ENCODE measurements at places on chromosomes 7 and 10.
A peak's percentile ranks its signal among the peaks of the same experiment; 100 is the strongest.

GRCh38 chr7:20329389-20330238 lies 1.1 kb upstream of the ITGB8 start:
- peak; percentile 83 for DNase-seq

DNA sequence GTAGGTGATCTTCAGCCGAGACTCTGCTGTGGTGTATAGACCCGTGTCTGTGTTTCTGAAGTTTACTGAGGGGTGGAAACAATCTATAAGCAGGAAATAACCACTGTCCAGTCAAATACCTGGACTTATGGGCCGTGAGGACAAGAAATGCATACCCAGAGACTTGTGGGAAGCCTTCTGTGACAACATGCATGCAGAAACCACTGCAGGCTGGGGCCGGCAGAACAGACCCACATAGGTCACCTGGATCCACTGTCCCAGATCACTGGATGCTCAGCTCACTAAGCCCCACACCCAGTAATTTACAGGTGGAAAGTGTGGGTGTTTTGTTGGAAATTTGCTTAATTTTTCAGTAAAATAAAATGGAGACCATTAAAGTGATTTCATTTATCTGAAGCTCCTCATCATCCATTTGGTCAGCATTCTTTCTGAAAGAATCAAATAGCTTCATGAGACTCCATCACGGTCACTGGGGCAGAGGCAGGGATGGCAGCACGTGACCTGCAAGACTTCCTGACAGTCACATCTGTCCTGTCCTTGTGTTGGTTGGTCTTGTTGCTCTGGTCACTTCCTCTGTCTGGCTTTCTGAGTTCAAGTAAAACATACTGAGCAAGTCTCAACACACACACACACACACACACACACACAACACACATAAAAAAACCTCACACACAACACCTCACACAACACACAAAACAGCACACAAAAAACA lies 108.3 kb downstream of the TNS3 start:
- DNase-seq: no peak

DNA sequence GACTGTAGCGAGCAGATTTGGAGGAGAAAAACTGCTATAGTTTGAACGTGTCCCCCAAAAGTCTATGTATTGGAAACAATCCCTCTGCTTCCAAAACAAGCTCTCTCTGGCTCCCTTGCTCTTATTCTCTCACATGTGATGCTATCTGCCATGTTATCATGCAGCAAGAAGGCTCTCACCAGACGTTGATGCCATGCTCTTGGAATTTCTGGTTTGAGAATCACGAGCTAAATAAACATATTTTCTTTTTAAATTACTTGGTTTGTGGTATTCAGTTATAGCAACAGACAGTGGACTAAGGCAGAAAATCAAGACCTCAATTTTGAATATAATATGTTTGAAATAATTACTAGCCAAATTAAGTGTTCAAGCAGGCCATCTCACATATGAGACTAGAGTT lies 17.5 kb upstream of the GNAT3 start:
- no peak for DNase-seq

- DNase-seq: no peak
Measured at GRCh38 chr7:88073626-88074025, 139.6 kb downstream of the ADAM22 start.

DNA sequence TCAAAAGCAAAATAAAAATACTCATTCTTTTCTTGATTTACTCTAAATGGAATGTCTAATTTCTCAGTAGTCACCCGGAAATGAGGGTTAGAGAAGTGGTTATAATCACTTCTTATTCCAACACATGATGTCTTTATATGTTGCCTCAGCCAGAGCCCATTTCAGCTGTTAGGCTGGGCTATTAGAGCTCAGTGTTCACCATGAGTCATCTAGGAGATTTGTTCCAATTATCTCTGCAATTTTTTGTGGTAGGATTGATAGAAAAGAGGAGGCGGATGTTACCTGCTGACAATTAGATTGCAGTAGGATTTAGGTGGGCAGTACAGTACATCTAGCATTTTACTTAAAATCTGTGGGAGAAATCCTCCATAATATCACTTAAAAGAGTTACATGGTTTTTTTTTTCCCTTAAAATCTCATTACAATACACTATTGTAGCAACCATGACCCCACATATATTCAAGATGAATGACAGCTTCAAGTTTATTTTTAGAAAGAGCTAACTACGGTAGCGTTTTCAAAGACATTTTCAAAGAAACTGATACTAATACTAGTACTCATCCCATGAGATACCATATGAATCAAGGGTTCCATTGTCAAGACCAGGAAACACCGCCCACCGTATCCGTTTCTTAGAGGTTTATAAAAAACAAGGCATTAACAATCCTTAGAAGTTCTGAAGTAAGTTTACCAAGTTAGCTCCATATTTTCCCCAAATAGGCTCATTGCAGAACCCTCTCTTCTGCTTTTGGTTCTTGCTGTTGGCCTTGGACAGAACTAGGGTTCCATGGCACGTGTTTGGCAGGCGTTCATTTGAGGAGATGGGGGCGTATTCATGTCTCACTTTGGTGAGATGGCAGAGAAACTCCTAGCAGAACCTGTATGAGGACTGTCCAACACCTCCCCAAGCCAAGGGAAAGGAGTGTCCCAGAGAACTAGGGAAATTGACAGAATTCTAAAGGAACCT lies 10.4 kb downstream of the CPA2 start:
- no peak for DNase-seq

DNA sequence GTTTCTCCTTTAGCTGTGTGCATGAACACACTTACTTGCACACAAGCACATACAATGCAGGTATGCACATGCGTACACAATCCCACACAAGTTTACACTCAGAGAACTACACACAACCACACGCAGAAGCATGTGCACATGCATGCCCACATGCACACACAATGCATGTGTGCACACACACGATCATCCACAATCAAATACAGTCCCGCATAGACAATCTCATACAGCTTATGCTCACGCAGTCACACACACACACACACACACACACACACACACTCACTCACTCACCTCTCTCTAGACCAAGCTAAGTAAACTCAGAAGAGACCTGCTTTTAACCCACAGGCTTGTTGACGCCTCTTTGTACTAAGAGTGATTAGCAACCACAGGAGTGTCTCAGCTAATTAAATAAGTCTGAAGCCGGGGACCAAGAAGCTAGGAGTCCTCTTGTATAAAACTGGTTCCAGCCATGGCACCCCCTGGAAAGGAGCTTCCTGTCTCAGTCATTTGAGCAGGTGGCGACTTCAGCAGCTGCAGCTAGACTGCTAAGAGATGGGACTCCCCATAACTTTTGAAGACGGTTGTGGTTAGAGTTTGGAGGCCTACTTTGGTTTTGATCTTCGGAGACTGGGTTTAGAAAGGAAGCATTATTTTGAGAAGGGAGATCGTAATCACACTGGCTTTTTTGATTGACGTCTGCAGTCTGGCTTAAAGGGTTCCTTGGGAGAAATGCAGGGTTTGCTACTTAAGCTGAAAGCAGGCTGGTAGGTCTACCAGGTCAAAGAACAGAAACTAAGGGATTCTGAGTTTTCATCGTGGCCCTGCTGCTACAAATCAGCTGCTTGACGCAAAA lies 82.3 kb upstream of the ADRB1 start:
- no peak for DNase-seq

- DNase-seq: no peak
Measured at GRCh38 chr10:104804880-104805279, 163.8 kb downstream of the SORCS3 start.

DNA sequence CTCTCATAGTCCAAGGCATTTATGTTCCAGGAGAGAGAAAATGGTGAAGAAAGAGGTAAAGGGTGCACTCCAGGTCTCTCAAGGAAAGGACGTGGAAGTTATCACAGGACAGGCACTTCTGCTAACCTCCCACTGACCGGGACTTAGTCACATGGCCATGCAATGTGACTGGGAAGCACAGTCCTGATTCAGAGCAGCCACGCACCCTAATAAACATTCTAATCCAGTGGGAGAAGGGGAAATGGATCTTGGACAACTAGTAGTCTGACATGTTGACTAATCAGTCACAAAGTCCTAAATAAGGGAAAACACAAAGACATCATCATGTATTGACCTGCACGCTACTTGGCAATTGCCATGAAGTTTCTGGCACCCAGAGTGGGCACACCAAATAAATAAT lies 417.5 kb upstream of the ZMIZ1 start:
- DNase-seq: no peak

GRCh38 chr10:18710201-18710653 lies 51.0 kb downstream of the ARL5B start:
- no peak for DNase-seq

GRCh38 chr7:92641921-92642511 lies 51.8 kb upstream of the FAM133B start:
- no peak for DNase-seq

DNA sequence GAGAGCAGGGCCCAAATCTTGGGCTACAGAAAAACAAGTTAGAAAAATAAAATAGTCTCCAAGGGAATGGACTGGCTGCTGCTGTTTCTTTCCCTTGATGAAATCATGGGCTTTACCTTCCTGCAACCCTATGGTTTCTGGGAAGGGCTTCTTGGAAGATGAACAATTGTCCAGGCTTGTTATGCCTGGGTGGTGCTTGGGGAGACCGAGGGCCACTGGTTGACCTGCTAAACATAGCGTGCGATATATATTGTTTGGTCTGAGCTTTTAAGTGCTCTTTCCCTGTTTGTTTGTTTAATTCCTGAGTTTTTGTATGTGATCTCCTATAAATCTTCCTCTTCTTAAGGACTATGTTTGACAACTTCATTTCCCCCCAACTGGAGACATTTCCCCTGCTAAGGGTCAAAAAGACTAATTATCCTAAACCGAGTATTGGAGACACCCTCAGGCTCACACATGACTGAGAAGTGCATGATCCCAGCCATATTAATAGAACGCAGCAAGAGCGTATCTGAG lies 37.9 kb downstream of the SLC25A28 start:
- DNase-seq: no peak

DNA sequence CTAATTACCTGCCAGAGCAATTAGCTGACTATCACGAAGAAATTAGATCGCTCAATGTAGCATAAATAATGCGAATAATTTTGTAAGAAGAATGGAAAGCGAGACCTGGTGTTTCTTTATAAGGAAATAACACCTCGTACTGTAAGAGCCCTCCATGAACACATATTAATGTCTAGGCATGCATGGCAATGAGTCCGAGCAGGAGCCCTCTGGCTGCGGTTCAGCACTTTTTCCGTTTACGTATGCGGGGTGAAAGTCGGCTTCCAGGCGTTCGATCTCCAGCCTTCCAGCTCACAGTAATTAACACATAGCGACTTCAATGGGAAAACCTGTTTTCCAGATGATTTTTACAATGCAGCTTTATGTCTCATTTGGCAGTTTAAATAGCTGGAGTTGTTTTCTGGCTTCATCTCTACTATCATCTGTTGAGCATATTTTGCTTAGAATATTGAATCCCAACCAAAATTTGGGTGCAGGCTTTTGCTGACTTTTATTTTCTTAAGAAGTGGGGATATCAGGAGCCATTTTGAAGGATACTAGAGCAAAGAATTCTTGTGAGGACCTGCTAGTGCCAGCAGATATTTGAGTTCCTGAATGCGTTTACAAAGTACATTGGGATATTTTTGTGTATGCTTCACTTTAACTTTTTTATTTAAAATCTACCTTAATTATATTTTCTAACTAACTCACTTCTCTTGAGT lies 7.2 kb upstream of the SP8 start:
- no peak for DNase-seq

DNA sequence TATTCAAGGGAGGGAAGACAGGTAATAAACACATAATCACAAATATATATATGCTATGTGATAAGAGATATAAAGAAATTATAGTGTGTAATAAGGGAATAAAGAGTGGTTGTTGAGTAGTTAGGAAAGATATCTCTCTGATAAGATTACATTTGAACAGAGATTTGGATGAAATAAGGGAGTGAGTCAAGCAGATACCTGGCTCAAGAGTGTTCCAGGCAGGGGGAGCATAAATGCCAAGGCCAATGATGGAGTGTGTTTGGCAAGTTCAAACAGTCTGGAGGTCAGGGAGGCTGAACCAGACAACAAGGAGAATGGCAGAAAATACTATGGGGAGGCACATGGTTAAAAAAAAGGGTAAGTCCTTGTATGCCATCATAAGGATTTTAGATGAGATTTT lies 4.8 kb upstream of the GNAI1 start:
- DNase-seq: no peak

GRCh38 chr7:145212050-145212449 lies 376.2 kb upstream of the TPK1 start:
- DNase-seq: no peak

DNA sequence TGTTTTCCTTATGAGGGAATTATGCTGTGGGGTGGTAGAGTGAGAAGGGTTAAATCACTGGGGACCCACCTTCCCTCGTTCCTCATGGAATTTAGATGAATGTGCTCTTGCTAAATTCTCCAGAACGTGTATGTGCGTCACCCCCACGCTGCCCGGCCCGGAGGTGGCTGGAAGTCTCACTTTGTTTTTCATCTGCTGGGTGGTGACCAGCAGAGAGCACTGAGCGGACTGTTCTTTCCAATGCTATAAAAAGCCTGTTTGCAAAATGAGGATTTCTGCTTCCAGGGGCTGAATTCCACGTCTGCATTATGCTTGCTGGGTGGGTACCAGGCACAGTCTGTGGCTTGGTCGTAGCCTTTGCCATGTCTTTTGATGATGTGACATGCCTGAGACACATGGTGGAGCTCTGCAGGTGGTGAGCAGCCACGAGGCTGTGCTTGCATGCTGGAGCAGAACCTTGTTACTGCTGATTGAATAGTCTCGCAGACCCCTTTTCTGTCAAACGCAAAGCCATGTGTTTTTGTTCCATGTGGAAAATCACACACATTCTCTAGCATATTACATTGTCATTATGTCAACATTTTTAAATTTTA lies 31.9 kb upstream of the INSYN2A start:
- DNase-seq: peak; percentile 57

DNA sequence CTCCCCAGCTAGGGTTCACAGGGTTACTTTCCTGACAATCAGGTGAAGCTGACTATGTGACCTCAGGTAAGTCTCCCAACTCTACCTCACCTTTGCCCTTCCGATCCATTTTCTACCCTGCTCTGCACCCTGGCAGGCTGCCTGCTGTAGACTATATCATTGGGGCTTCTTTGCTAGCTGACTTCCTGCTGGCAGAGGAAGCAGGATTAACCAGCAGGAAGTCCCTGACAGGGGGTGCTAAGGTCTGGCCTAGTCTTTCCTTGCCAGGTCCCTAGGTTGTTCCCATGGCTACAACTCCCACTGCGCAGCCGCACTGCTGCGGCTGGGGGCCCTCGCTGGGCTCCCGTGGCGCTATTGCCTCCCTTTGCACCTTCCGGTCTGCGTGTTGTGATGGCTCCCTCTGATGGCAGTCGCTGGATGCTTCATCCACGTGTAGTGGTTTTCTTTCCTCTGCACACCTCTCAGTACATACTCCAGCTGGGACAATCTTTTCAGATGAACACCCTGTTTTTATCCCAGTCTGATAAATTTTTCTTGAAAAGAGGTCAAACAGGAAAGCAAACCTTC lies 365.9 kb downstream of the REEP3 start:
- DNase-seq: no peak
